ENCODE measurements at places on chromosomes 4 and X.

DNA sequence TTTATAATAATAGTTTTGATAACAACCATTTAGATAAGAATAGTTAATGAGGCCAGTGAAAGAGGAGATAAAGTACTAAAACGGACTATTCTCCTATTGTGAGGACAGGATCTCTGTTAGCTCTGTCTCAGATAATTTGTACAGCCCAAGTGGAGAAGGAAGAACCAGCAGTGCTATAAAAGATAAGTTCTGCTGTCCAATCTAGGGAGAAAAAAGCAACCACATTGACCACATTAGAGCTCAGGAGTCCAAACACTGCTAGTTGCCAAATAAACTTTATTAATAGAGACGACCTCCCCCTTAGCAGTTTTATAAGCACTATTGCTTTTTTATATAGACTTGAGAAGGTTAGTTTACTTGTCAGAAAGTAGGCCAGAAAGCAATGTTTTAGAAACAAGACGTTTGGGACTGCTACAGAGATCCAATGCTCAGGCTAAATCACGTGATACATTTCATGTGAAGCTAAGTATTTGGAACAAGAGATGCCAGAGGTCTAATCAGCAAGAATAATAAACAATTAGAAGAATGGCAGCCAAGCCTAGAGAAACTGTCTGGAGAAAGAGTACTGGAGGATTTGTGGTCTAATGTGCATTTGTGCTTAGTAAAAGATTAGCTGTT lies 15.9 kb downstream of the IL15 start:
- no peak for DNase-seq

- DNase-seq: no peak
Observed at GRCh38 chrX:40140706-40141499, 43.1 kb upstream of the BCOR start.

GRCh38 chr4:167717495-167717894 lies 374.8 kb upstream of the ANXA10 start:
- DNase-seq: no peak

GRCh38 chr4:166078955-166079354 lies 205.9 kb downstream of the TLL1 start:
- DNase-seq: no peak

DNA sequence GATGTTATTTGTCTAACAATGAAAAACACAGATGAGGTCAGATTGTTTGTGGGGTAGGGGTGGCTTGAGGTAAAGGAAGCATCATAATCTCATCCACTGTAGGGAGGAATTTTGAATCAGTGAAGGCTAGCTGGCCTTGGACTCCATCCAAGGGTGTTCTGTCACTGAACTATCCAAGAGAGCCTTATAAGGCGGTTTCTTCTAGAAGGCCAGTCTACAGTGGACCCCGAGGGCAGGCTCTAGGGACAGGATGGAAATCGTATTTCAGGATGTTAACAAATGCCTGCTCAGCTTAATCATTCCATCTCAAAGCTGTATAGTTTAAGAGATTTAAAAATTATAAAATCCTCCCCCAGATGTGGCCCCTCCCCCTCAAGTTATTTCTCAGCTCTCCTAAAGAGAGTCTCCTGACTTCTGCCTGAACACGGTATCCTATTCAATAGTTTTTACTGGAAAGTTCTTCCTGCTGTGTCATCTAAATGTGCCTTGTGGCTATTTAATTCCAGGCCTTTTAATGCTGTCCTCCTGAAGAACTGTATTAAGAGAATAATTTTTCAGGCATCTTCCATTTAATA lies 8.0 kb downstream of the IGFBP7 start:
- DNase-seq: no peak

GRCh38 chr4:2390784-2391421 lies 27.5 kb downstream of the ZFYVE28 start:
- no peak for DNase-seq

DNA sequence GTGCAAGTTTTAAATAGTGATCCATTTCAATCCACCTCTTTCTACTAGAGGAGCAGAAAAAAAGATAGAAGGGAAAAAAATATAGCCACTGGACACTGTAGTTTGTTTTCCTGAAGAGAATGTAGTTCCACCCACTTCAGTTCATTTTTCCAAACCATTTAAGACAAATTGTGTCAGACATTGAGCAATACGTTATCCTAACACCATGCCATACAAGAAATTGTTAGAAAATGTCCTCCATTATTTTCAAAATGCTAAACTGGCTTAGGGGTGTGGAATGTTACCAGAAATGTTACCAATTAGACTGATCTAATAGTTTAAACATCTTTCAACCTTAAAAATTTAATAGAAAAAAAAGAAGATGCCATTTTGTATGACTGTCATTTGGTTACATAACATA lies 48.6 kb upstream of the ETNPPL start:
- no peak for DNase-seq

All from GM12865 (cell line).